Renal cortex interstitium (tissue), 15 donors: ENCODE measurements at places on chromosomes 6 and 20. TPM values are rescaled to one million over a fixed set of nuclear protein-coding genes. Genes with fewer than 3 reads are reported as not detected.

ARFGEF3 gene
- 6.8 TPM for polyA plus RNA-seq

GRCh38 chr6:42041481-42042053, 8.8 kb upstream of the TAF8 start:
- DNase-seq: no peak

DNA sequence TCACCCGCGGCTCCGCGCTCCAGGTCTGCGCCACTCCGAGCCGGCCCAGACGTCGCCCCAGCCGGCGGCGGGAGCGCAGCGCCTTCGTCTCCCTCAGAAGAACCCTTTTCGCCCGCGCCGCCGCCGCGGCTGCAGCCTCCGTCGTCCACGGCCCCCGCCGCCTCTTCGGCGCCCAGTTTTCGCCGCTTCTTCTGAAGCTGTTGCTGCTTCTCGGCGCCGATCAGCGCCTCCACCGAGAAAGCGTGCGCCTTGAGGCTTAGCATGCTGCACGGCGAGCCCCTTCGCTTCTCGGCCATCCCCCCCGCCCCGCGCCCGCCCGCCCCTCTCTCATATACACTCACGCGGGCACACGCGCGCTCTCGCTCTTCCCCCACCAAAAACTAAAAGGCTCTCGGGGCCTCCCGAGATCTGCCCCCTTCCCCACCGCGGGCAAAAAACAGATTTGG, 489 bp downstream of the TBX18 start:
- DNase-seq: no peak

DNA sequence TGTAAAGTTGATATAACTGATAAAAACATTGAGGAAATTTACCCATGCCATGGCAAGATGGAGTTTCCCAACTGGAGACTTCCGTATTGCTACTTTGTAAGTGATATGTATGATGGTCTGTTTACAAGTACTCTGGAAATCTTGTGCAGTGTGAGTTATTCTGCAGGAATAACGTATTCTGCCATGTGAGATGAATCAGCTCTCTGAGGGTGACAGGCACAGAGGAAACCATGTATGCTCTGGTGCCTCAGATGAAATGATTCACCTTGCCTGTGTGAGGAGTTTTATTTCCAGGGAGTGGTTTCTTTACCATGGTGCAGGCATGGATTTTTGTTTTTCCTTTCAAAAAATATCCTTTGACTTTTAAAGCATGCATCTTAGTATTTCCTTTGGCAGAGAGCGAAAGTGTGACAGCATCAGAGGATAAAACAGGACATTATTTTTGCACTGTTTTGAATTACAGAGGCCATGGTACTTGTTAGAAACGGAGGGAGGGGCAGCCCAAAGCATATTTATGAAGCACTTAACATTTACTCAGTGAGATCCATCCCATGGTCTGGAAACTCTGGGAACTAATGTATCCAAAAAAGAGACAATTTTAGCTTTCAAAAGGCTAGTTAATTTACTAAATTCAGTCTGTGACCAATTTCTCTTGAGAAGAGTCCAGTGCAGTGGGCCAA, 36.0 kb upstream of the MTRF1L start:
- DNase-seq: no peak

DNA sequence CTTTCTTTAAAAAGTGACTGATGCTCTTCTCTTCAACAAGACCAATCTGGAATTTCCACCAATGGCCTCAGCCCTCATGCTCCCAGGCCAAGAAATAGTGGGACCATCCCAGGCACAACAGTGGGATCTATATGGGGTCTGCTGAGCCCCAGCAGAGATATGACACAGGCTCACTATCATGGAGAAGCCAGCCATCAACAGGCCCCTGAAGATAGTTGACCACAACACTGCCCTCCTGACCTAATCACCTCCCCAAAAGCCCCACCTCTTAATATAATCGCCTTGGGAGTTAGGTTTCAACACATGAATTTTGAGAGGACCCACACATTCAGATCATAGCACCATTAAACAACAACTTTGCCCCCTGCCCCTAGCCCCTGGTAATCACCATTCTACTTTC, 16.8 kb upstream of the MCM3 start:
- DNase-seq: no peak

METTL24 gene
- polyA plus RNA-seq: 13.4 TPM
